ENCODE measurements at places on chromosomes 6 and 20.

DNA sequence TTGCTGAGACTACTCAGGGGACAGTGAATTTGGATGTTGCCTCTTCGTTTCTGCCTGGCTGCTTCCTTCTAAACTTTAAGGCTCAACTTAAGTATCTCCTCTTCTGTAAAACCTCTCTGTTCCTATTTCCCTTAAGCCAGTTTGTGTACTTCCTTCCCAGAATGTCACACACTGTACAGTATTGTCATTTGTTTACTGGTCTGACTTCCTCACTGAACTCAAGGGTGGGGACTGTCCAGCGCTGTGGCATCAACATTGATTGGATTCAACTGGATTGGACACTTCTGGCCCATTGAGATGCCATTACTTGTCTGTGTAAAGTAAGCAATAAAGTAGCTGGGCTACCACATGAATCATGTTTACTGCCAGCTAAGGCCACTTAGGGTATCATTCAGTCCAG, 69.7 kb downstream of the ANKS1A start:
- DNase-seq = no peak

- DNase-seq = no peak
These were observed 118.4 kb downstream of the FARS2 start for GRCh38 chr6:5379647-5380242.

DNA sequence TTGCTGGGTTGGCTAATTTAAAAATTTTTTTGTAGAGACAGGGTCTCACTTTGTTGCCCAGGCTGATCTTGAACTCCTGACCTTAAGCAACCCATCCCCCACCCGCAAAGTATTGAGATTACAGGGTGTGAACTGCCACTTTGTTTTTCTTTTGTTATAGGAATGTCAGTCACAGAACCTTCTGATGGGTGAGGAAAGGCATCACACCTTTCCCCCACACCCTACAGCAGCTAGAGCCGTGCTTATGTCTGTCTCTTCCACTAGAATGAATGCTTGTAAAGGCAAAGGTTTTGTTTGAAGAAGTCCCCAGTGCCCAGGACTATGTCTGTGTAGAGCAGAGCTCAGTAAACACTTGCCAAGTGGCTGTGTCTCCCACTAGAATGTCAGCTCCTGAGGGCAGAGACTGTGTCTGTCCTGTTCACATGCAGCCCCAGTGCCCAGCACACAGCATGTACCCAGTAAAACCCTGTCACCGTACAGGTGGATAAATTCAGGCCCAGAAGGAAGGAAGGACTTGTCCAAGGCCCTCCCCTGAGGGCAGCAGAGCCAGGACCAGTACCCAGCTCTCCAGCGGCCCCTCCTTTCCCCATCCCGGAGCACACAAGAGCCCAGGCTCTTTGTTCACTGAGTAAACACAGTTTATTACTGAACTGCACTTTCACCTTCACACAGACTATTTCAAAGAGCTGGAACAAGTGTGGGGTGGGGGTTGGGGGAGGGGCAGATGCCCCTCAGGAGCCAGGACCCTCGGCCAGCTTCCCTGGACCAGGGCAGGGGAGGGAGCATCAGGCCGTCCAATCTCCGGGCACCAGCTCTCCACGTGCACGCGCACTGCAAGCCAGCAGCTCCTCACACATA, 26.4 kb downstream of the COX4I2 start:
- DNase-seq = no peak

DNA sequence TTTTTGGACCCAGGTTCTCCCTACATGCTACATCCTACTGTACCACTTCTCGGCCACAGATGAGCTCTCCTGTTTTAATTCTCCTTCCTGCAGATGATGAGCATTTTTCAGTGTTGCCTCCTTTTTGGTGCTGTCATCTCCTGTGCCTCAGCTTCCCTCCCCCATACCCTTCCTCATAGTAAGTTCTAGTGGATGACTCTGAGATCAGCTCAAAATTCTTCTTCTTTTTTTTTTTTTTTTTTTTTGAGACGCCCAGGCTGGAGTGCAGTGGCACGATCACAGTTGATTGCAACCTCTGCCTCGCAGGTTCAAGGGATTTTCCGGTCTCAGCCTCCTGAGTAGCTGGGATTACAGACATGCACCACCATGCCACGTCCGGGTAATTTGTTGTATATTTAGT, 3.8 kb downstream of the TMEM14A start:
- DNase-seq = no peak

DNA sequence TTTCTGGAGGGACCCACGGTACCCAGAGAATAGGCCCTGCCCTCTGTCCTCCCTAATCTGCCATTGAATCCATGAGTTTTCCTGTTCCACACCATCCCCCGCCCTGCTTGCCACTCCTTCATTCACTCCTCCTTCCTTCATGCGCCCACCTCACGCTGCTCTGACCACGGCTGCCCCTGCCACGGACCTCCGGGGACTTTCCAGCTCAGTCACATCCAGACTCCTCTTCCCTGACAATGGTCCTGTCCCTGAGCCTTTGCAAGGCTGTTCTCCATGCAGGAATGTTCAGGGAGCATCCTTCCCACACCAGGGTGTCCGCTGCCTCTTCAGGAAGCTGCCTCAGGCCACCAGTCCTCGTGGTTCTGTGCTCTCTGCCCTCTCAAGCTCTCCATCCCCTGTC, 25.9 kb downstream of the GLP1R start:
- no peak for DNase-seq

GRCh38 chr20:49901588-49901987, 13.7 kb downstream of the SPATA2 start:
- no peak for DNase-seq

- peak; percentile 94 for DNase-seq
These were observed 135.1 kb downstream of the ZFP64 start for GRCh38 chr20:52056203-52057062.

- DNase-seq = no peak
These were observed 107.7 kb upstream of the GGTLC1 start for GRCh38 chr20:24096264-24096663.

DNA sequence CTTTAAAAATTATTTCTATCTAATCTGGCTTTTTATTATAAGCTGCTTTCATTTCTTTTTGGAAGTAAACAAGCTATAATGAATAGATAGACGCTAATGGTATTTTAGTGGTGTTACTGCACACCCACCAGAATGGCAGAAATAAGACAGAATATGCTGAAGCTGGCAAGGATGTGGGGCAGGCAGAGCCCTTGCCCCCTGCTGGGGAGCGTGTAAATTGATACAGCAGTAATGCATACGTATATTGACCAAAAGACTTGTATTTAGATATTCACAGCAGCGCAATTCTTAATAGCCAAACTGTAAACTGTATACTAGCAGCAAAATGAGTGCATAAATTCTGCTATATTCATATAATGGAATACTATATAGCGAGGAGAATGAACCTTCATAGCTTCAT, 35.3 kb downstream of the TMEM181 start:
- DNase-seq = no peak

GRCh38 chr6:129691709-129692108, 18.3 kb downstream of the ARHGAP18 start:
- DNase-seq = no peak

GRCh38 chr6:155240905-155241600, 22.8 kb upstream of the CLDN20 start:
- DNase-seq = no peak

DNA sequence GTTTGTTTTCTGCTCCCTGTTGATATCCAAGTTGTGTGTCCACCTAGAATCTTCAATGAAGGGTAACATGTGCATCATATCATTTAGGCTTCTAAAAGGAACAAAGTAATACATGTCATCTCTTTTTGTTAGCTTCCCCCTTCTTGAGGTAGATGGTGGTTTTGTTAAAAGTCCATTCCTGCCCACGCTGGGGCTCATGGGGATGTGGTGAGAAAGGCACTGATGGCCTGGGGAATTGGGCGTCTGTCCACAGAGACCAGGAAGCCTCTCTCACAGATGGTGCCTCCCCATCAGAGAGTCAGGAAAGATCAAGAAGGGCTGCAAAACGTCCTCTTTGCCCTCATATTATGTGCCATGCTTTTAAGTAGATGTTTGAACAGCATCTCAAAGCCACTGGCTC, 32.5 kb downstream of the GNAS start:
- DNase-seq = no peak

- no peak for DNase-seq
These were observed 3.3 kb upstream of the COQ3 start for GRCh38 chr6:99397287-99397686.

DNA sequence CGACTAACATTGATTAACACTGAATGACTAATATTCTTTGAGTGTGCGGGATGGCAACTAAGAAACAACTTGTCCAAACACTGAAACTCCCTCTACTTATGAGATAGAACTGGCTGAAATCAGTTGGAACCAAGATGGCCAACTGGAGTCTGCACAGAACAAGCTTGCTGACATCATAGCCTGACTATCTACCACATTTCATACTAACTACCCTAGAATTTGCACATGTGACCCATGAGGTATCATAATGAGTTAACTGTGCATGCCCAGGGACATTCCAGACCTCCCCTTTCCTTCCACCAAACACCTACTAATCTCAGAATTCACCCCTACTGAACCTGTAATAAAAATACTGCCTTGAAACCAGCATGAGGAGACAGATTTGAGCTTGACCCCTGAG, 43.2 kb downstream of the PHIP start:
- DNase-seq = peak; percentile 3

DNA sequence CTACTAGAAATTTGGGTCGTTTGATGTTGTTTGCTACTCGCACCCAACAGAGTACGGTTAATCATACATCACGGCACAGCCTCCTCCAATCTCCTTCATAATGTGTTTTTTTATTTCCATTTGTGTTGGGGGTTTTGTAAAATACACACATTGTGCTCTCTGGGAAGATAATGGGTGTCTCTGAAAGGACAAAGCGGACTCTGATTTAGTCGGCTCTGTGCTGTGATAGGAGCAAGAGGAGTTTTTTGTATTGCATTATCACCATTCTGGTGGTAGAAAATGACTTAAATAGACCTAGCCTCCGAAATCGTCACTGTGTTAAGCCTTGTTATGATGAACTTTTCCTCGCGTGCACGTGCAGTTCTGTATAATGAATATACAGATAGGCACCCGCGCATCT, 196.3 kb downstream of the CDH4 start:
- DNase-seq = no peak

DNA sequence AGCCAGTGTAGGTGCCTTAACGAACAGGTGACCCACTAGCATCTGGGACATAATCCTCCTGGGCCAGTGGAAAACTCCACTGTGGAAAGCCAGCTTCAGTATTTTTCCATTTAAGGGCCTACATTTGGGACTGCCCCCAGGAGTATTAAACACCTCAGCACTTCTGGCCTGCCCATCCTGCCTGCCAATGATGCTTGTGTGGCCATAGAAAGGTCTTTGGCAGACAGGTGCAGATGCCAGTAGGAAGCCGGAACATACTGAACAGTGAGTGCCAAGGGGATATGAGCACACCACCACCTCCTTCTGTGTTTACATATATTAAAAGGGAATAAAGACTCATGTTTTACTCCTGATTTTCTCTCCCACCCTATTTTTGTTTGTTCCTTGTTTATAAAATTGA, 19.9 kb downstream of the MCM8 start:
- DNase-seq = no peak

DNA sequence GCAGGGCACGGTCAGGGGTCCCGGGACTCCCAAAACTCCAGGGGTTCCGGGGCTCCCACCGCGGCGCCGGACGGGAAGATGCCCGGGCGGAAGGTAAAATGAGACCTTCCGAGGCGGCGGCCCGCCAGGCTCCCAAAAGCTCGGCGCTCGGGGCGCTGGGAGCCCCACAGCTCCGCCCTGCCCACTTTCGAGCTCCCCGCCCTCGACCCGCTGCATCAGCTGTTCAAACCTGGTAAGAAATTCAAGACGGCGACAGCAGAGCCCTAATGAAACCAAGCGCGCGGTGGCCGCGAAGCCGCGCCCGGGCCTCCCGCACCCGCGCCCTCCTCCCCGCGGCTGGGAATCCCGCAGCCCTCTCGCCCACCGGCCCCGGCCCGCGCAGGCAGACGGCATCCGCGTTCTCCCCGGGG, 369 bp downstream of the SLC4A11 start:
- no peak for DNase-seq

DNA sequence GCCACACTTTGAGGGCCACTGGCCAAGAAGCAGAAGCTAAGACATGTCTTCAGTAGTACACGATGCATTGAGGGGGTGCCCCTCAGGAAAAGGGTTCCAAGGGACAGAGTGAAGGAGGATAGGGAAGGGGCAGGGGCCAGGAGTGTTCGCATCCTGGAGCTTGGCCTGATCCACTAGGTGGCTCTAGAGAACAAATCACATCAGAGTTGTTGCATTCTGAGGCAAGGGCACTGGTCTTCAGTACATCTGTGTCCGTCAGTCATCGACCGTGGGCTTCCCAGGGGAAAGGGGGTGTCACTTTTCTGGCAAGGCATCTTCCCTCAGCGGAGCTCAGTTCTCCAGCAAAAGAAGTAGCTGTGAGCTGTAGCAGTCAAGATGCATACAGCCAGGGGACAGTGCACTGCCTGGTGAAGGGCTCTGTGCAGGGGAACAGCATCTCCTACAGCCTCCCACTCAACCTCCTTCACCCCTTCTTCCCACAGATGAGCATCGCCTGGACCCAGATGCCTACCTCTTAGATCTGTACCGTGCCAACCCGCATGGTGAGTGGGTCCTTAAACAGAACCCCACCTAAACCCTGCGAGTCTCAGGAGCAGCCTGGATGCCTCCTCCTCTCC, 47.8 kb downstream of the ARHGAP40 start:
- DNase-seq = peak; percentile 6

DNA sequence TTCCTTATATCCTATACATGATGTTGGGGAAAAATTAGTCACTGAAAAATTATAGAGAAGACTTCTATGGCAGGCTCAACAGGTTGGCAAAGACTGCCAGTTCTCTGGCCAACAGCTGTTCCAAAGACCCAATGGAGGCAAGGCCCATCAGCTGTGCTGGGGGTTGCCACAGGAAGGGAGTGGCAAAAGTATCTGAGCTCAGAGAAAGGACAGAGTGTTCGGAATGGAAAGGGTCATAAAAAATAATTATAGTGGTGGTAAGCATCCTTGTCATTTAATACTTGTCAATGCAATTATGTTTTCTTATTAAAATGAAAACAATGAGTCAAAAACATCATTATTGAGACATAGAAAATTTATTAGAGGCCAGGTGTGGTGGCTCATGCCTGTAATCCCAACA, 36.1 kb downstream of the FASTKD5 start:
- no peak for DNase-seq

- DNase-seq = peak; percentile 11
These were observed 37.7 kb downstream of the KCNQ2 start for GRCh38 chr20:63434599-63435378.

- no peak for DNase-seq
These were observed 1.6 kb downstream of the RNF182 start for GRCh38 chr6:13926378-13926777.

All from astrocyte (in vitro differentiated cells and primary cell).